ENCODE measurements at places on chromosomes 4 and X.

DNA sequence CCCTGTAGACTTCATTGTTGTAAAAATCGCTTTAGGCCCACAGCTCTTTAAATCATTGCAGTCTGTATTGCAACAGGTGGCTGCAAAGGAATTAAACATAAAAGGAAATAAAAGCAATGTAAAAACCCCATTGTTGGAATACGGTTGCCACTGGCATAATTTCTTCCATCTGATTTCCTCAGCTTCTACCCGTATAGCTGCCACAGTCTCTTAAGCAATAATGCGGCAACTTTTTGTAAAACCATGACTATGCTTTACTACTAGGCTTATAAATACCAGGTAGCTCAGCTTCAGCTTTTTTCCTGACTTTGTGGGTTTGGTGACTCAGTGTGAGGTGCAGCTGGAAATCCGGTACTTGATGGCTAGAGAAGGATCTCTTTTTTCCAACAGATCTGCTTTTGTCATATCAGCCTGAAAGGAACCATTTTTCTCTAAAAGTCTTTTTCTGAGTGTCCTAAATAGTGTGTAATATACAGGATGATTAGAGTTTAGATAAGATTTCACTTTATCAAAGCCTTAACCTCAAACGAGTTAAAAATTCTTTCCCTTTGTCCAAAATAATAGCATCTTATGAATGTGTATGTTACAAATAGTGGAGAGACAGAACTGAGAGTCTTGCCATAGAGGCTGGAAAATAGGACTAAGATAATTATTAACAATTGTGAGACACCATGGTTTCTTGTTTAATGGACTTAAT lies 268.0 kb downstream of the ADGRL3 start:
- no peak for DNase-seq

- no peak for DNase-seq
Measured at GRCh38 chr4:141605425-141605856, 30.9 kb upstream of the IL15 start.

- DNase-seq, result peak; percentile 28
Measured at GRCh38 chrX:31423609-31424189, 351.9 kb upstream of the FTHL17 start.

DNA sequence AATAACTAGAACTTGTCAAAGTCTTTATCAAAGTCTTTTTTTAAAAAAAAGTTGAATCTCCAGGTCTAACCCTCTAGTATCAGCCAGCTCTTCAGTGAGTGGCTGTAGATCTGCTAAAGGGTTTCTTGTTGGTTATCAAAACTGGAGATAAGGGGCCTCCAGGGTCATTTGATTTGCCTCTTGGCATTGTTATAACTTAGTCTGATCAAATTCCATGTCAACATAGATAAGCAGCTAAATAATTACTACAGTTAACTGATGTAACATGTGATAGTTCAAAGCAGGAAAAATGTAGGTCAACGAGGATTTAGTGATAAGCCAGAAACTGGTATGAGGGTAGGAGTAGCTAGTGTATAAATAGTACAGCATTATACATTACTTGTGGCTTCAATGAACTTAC lies 465.1 kb downstream of the PDHA2 start:
- no peak for DNase-seq

DNA sequence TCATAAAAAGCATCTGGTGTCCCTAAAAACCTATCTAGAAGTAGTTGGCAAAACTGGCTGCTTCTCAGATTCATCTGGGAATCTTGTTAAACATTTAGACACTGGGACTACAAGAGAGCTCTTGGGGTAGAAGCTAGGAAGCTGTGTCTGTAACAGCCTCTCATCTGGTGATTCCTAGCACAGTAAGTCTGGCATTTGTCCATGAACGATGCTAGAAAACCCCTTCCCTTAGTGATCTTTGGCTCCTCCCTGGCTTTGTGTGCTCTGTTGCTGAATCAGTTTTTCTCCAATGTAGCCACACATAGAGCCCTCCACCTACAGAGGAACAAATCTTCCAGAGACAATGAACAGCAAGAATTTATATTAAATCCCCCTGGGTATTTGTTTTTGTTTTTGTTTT lies 951.7 kb upstream of the LCORL start:
- DNase-seq, result no peak

DNA sequence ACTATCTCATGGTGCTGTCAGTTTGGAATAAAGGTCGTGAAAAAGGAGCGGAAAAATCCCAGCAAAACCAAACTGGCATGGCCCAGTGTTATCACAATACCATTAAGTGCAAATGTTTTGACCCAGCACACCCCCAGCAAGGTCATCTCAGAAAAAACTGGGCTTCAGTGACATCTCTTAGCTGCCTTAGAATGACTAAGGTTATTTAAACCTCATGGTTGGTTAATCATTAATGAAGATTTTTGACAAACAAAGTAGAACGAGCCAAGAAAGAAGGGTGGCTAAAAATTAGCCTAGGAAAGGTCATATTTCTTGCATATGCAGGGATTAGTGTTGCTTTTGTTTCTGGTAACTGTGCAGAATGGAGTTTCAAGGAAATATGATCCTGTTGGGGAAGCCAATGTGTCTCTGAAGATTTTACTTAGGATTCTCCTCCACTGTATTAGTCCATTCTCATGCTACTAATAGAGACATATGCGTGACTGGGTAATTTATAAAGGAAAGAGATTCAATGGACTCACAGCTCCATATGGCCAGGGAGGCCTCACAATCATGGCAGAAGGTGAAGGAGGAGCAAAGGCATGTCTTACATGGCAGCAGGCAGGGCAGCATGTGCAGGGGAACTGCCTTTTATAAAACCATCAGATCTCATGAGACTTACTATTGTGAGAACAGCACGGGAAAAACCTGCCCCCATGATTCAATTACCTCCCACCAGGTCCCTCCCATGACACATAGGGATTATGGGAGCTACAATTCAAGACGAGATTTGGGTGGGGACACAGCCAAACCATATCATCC lies 83.5 kb downstream of the CHRNA9 start:
- no peak for DNase-seq

GRCh38 chr4:36330796-36331195 lies 49.4 kb downstream of the DTHD1 start:
- no peak for DNase-seq

DNA sequence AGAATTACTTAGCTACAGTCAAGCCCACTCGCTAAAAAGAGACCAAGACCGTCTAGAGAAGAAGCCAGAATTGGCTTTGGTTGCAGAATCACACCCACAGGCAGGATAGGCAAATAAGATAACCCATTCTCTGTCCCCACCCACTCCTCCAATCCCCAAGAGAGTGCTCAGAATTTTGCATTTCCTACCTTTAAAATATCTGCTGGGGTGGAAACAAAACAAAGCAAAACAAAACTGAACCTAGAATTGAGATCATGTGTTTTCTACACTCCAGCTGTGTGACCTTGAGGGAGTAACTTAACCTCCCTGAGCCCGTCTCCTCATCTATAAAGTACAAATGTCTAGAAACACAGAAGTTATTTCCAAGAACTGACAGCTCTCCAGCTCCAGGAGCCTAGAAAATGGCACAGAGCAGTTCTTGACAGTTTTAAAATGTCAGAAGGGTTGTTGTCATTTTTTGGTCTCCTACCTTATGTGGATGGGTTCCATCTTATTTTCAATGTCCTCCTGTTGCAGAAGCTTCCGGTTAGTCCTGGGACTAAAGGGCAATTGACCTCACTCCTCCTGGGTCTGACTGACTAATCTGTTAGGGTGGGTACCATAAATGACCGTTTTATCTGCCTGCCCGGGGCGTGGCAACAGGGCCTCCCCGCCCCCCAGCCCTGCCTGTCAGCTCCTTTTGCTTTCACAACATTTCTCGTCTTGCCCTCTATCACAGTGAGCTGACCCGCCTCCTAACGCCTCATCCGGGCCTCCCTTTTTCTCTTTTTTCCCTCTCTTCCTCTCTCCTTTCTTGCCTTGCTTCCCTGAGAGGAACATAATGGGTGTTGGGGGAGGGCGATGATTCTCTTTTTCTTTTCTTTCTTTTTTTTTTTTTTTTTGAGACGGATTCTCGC lies 114.0 kb downstream of the RBM47 start:
- DNase-seq, result peak; percentile 16

DNA sequence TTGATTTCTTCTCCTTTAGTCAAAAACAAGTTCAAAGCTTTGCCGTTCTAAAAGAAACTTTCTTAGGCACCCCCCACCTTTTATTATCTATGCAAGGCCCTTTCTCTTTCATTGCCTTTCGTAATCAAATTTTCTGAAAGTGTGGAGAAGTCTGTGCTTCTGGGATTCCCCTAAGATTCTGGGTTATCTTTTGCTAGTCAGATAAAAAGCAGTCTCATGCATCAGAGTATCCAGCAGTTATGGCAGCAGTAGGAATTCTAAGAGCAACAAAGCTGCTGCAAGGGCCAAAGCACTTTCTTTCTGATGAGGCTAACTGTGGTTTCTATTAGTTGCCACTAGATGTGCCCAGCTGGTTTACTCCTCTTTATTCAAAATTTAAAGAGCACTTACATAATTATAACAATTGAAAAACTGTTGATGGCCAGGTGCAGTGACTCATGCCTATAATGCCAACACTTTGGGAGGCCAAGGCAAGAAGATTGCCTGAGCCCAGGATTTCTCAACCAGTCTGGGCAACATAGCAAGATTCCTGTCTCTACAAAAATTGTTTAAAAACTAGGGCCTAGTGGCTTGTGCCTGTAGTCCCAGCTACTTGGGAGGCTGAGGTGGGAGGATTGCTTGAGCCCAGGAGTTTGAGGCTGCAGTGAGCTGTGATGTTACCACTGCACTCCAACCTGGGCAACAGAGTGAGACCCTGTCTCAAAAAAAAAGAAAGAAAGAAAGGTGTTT lies 296.2 kb downstream of the PAPSS1 start:
- no peak for DNase-seq

DNA sequence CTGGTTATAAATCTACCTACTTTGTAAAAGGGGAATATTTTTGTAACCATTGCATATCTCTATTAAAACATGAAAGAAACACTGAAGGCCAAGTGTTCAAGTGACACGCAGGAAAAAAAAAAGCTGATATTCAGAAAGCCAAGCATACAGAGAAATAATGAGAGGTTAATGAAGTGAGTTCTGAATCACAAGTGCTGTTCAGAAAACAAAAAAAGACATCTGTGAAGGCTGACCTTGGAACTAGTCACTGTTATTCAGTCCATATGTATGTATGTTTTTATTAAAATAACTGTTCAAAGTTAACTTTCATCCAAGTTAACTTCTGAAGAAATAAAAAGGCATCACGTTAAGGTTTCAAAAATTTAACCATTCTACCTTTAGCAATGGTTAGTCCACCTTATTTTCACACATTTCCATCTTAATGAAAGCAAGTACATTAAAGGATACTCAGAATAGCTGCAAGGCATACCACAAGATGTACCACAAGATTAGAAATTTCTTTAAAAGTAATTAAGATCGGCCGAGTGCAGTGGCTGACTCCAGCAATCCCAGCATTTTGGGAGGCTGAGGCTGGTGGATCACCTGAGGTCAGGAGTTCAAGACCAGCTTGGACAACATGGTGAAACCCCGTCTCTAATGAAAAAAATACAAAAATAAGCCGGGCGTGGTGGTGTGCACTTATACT lies 31.4 kb downstream of the SH3RF1 start:
- no peak for DNase-seq

DNA sequence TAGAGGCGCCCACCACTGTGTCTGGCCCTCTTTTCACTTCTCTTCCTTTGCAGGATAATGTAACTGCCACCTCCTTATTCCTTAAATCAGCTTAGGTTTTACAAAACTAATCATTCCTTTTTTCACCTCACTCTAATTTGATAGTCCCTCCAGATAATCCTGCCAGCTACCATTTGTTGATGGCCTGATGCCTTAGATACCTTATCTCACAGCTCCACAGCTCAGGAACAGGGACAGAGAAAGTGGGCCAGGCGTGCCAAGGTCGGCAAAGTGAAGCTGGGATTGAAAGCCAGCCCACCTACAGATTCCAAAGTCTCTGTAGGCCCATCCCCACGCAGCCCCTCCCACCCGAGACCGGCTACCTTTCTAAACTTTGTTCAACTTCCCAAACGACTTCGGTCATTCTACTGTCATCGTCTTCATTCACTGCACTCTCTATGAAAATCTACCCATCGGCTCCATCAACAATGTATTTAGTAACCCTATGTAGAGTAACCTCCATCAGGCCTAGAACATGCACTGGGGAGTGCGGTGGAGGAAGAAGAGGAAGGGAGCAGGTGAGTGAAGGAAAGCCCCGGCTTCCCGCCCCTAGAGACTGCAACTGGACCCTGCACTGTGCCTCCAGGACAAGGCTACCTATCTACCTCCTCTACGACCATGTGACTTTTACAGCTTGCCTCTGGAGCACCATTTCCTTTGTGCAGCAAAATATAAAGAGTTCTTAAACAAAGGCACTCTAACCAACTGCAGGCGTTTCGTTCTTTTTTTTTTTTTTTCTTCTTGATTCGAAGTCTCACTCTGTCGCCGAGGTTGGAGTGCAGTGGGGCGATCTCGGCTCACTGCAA lies 1.5 kb downstream of the CASP6 start:
- DNase-seq, result no peak

DNA sequence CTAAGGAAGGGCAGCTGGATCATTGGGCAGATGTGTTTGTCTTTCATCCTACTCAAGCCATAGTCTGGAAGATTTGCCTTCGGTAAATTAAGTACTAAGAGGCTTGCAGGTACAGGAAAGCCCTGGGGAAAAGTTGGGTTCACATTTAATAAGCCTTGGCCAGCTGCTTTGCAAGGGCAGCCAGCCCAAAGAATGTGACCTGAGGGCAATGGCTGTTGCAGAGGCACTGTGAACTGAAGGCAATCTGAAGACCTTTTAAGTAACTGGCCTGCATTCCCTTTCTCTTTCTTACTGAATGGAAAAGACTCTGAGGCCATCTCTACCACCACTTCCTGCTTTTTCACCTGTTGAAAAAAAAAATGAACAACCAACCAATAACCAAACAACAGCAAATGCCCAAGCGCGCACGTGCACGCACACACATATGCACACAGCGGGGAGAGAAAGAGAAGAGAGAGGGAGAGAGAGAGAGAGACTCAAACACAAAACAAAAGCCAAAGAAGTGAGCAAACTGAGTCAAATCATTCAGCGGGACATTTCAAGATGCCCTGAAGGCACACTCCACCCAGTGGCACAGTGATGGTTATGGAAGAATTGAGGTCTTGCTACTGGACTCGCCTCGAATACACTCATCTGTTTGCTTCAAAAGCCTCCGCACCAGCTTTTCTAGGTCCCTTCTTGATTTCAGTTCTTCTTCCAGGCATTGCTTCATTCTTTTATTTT lies 19.6 kb downstream of the CD40LG start:
- no peak for DNase-seq

DNA sequence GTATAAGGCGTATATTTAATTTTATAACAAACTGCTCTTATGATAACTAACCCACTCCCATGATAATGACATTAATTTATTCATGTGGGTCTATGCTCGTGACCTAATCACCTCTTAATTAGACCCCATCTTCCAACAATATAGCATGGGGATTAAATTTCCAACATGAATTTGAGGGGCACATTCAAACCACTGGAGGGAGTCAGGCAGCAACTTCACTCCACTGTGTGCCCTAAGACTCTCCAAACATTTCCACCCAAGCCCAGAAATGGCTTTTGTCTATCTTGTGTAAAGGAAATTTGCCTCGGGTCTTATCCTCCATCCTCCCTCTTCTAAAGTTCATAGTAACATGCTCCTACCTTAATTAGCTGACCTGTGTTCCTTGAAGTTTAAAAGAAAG lies 616.1 kb upstream of the CPEB2 start:
- no peak for DNase-seq

Measured in GM03348 (cell line).